ENCODE measurements at places on chromosomes 4 and X.

- DNase-seq, result no peak
Observed at GRCh38 chrX:40209951-40210617, 112.3 kb upstream of the BCOR start.

GRCh38 chrX:43868791-43869190 lies 13.5 kb downstream of the MAOB start:
- DNase-seq, result no peak

DNA sequence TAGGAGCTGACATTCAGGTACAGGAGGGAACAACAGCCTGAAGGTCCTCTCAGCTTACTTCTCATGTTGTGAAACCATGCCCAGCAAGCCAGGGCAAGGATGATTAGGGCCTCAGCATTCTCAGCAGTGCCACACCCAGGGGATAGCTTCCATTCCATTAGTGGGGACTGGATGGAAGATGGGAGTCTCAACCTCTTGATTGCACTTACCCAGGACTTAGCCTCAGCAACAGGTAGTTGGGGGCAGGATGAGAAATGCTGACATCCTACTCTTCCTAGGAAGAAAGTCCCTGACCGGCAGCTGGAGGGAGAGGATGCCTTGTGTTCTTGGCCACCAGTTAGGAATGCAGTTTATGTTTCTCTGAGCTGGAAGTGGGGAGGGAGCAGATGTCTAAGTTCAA lies 8.8 kb upstream of the BEX3 start:
- no peak for DNase-seq

- no peak for DNase-seq
Observed at GRCh38 chr4:185017964-185018772, at the start of gene HELT. Gene HELT (plus strand): TSS chr4:185018490. CDS start chr4:185018929, 439 bp downstream.

GRCh38 chrX:19836337-19836736 lies 51.1 kb downstream of the SH3KBP1 start:
- DNase-seq, result no peak

DNA sequence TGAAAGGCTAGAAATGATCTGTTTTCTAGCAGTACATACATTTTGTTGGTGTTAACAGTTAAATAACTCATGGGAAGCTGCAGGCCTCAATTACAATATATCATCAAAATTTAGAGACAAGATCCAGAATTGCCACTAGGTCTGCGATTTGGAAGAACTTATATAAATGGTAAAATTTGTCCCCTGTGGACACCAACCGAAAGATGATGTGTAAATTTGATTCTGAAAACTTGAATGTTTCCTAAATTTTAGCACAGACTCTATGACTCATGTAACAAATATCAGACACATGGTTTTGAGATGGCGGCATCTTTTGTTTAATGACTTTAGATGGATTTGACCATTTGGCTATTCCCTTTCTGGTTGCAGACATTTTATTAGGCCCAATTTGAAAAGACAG lies 6.0 kb upstream of the HPGDS start:
- DNase-seq, result no peak

DNA sequence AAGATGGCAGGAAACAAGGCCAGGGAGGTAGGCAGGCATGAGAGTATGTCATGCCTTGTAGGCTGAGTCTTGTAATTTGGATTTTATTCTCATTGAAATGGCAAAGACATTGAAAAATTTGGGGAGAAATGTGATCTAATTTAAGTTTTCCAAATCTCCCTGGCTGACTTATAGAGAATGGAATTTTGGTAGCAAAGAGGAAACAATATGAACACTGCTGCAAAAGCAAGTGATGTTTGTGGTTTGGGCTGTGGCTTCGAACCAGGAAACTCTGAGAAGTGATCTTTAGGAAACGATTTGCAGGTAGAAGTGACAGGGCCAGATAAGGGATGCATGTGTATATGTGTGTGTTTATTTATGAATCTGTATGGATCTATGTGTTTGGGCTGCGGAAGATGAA lies 35.6 kb downstream of the ARSJ start:
- DNase-seq, result no peak

DNA sequence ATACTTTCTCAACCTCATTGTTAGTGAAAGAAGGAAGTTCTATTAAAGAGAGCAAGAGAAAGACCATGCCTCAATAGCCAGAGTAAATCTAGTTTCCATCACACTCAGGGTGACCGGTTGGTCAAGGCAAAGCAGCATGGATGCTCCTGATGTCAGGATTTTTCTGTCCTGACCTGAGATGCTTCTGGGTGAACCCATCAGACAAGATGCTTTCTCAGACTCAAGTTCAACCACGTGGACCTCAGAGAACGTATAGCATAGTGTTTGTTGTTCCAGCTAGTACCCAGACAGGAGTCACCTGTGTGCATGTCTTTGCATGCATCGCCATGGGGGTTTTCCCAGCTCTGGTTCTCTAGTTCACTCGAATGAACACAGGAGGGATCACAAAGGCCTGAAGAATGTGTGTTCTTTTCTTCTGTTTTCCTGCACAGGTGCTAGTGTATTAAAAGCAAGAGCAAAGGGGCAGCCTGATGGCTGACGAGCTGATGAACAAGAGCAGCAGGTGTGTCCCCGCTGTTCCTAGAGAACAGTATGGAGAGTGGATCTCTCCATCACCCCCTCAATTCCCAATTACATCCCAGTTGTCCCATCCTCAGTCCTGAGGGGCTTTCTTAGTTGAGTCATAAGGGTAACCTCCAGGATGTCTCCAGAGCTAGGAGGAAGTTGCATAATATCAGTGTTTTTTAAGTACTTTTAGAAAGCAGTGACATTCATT lies 110.5 kb upstream of the ENPP6 start:
- no peak for DNase-seq

- DNase-seq, result no peak
Observed at GRCh38 chr4:40306226-40306625, 28.9 kb upstream of the CHRNA9 start.

- no peak for DNase-seq
Observed at GRCh38 chr4:57074744-57075143, 35.4 kb downstream of the IGFBP7 start.

- DNase-seq, result no peak
Observed at GRCh38 chr4:118975449-118976192, 87.0 kb downstream of the SYNPO2 start.

- no peak for DNase-seq
Observed at GRCh38 chr4:184387351-184387750, 87.0 kb downstream of the IRF2 start.

DNA sequence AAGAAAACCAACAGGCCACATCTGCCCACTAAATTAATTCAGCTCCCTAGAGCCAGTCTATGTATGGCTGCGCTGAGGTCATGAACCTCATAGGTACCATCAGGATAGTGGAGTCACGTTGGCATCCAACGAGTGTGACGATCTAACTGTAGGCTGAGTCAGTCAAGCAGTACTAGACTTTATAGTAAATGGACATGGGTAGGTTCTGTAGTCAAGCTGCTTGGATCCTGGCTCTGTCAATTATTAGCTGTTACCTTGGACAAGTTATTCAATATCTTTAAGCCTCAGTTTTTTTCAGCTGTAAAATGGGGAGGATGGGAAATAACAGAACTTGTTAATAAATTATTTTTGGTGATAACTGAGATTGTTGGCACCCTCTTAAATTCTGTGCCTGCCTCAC lies 432.4 kb upstream of the RASGEF1B start:
- no peak for DNase-seq

DNA sequence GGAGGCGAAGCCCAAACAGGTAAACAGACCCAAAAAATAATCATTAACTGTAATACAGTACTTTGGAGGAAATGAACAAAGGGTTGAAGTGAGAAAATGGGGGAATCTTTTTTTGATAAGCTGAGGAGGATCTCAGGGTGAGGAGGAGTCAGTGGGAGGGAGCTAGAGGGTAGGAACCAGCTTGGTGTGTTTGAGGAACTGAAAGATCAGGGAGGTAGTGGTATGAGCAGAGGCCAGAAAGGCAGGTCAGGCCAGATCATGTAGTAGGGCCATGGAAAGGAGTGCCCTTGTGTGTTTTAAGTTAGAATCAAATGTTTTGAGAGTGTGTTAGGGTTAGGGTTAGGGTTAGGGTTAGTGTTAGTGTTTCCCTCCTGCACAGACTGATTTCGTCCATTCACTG lies 48.8 kb downstream of the PPP2R2C start:
- no peak for DNase-seq

DNA sequence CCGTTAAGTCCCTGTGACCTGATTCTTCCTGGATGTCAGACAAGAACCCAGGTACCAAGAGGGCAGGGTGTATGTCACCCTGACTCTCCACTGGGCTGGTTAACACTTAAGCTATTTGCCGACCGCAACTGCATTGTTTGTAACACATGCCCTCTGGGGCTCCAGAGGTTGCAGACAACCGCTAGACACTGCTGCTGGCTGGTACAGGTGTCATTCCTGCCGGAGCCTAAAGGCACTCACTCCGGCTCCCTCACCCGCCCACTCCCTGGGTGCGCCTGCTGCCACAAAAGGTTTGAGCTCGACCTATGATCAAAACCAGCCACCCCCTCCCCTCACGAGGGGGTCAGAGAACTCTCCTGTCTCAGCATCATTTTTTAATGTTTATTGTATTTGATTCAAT lies 208.2 kb downstream of the FAT4 start:
- no peak for DNase-seq

DNA sequence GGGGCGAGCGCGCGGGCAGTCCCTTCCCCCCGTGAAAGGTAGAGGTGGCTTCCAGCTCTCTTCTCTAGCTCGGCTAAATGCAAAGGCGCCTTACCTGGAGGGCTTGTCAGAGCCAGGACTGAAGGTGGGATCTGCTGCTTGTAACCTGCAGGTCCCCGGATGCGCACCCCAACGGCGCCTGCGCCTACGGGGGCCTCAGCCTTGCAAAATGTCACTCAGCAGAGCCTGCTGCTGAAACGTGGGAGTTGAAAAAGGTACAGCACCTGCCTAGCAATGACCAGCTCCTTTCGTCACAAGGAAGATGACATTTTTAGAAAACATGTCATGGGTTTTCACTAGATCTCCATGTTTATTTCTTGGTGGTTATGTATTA lies 583 bp downstream of the ABHD18 start:
- DNase-seq, result peak; percentile 69

DNA sequence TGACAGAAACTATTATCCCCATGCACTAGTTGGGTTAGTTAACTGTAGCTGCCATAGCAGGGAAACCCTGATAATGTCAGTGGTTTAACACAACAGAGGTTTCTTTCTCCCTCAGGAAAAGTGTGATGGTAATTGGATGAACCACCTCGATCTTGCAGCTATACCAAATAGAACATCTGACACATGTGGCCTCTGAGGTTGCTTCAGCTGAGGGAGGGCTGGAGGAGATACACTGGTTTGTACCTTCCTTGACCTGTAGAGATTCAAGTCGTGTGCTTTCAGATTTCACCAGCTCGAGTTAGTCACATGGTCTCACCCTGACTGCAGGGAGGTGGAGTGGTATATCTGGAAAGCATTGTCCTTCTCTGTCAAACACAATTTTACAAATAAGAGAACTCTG lies 147.2 kb upstream of the SFRP2 start:
- no peak for DNase-seq

- DNase-seq, result peak; percentile 46
Observed at GRCh38 chr4:108081256-108081655, 87.5 kb downstream of the LEF1 start.

DNA sequence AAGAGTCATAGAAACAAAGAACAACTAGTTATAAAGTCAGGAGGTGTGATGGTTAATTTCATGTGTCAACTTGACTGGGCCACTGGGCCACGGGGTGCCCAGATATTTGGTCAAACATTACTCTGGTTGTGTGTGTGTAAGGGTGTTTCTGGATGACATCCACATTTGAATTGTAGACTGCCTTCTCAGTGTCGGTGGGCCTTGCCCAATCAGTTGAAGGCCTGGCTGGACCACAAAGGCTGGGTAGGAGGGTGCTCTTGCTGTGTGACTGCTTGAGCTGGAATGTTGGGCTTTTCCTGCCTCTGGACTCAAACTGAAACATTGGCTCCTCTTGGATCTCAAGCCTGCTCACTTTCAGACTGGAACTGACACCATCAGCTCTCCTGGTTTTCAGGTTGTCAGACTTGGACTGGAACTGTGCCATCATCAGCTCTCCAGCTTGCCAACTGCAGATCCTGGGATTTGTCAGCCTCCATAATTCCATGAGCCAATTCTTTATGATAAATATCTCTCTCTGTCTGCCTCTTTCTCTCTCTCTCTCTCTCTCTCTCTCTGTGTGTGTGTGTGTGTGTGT lies 41.4 kb downstream of the CLDN34 start:
- DNase-seq, result no peak

DNA sequence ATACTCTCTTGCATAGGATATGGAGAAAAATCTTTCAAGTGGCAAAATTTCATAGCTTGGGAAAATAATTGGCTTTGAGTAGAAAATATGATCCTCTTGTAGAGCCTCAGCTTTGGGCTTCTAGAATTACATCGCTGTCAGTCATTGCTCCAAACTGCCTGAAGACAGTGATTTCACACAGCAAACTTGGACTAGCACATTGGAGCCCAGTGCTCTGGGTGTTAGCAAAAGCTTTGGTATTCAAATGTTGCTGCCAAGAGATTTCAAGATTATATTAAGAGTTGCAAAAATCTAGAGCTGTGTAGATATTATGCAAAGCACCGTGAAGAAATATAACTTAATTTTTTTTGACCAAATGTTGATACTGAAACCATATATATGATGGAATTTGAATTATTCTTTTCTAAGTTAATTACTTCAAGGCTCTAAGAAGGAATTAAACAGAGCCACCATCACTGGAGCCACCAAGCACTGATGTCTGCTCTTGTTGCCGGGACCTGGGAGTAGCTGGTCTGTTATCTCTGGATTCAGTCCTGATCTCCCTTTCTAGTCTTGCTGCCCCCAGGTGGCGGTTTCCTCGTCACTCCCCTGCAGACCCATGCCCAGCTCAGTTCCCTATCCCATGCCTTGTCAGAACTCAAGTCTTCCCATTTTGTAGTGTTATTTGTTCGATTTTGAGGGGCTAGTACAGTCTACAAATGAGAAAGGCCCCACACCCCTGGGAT lies 260.7 kb upstream of the SFRP2 start:
- DNase-seq, result no peak

DNA sequence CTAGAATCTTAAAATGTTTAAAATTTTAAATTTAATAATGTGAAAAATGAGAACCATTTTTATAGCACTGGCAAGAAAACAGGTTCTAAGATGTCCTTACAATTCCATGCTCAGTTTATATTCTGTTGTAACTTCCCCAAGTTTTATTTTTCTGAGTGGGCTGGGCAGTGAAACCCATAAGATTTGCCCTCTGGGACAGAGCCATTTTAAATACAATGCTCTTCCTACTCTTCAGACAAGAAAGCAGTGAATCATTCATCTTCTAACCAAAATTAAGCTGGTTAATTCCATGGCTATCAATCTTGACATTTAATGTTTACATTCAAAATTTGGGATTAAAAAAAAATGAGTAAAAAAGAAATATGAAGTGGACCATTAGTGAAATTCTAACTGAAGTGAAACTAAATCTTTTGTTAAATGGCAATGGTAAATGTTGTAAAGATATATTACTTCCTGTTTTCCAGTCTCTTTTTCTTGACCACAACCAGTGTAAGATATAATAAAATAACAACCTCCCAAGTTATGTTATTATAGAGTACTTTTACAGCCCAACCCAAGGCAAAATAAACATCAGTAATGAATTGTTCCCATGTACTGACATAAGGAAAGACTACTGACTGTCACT lies 37.2 kb upstream of the PTPN13 start:
- DNase-seq, result no peak

Data from activated T-cell treated with anti-CD3 and anti-CD28 coated beads, Interleukin-2, amount 50 U/mL, for 1 hour (primary cell).